ENCODE measurements at places on chromosomes 16 and 17.

DNA sequence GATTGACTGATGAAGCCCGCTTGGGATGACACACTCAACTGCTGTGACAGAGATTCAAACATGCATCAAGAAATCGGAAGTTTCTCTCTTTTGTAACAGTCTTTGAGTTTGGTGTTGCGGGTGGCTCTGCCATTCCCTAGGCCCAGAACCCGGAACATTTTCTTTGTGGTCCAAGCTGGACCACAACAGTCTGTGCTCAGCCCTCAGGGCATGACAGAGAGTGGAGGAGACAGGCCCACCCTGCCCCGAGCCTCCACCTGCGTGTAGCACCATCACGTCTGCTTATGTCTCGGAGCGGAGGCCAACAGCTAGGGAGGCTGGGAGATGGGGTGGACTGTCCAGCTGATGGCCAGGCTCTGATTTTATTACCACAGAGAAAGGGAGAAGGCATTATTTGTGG is 64.5 kb downstream of the SHISA6 start:
- no peak for DNase-seq

GRCh38 chr17:57260325-57261083 is 4.2 kb downstream of the MSI2 start:
- no peak for DNase-seq

DNA sequence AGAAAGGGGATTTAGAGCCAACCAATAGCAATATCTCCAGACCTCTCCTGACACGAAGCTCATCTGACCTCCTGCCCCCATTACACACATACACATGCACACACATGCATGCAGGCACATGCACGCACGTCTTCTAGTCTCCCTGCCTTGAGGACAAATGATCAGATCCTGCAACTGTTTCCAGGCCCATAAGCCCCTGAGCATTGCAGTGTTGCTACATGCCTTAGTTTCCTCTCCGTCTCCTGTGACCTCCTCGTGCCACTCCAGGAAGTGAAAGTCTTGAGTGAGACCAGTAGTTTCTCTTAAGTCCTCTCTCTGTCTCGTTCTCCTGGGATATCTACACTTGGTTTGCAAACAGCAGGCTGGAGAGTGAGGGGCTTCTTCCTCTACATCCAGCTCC is 8.2 kb downstream of the CIITA start:
- no peak for DNase-seq

DNA sequence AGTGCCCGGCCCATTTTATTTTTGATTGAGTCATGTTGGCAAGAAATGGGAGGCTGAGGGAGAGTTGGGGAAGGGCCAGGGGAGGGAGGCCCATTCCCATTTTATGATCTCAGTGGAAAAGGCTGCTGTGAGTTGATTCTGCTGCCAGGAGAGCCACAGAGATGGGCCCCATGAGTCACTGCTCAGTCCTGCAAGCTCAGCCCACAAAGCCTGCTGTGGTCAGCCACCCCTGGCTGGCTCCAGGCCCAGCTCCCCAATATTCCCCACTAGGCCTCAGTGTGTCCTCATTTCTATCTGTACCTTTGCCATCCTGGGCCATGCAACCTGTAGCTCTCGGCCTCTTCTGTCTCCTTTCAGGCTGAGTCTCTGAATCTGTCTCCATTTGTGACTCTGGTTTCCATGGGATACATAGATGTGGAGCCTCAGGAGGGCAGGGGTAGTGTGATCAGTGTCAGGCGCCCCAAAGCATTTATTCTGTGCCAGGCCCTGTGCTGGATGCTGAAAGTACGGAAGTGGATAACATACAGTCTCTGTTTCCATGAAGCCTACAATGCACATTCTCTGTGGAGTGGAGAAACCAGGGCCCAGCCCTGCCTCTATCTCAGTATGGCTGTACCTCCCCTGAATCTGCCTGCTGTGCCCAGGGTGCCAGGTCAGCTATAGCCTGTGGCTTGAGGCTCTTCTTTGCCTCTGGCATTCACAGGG is 1.9 kb upstream of the PLEKHG4 start:
- DNase-seq = no peak

- no peak for DNase-seq
Measured at GRCh38 chr17:13171790-13172189, 154.0 kb upstream of the ELAC2 start.

- DNase-seq = peak; percentile 90
Measured at GRCh38 chr17:49910094-49910857, 58.7 kb upstream of the DLX4 start.

- DNase-seq = no peak
Measured at GRCh38 chr16:21179126-21179982, 20.9 kb downstream of the LDAF1 start.

DNA sequence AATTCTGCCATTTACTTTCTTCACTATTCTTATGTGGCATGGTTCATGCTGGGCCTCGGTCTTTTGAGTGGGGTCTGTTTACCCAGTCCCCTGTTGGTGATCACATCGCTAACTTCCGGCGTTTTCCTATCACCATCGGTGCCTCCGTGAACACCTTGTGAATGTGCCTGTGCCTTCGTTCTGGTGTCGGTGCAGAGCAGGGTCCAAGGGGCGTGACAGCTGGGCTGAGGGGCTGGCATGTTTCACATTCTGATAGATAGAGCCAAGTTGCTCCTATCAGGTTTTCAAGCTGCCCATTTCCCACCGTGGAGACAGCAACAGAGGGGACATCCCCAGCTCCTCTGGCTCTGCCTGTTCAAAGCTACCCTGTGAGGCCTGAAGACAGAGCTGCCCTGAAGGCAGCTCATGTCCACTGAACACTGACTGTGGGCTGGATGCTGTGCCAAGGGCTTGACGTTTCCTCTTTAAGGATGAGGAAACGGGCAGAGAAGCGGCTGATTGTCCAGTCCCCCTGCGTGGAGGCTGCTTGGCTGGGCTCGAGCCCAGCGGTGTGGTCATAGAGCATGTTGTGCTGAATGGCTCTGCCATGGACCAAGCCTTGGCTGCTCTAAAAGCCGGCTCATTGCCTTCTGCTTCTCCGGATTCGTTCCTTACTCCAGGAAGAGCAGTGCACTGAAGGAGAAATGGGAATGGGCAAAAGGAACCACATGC is 17.0 kb downstream of the DHODH start:
- DNase-seq = no peak

GRCh38 chr16:83676086-83676485 is 131.7 kb upstream of the HSBP1 start:
- DNase-seq = no peak

DNA sequence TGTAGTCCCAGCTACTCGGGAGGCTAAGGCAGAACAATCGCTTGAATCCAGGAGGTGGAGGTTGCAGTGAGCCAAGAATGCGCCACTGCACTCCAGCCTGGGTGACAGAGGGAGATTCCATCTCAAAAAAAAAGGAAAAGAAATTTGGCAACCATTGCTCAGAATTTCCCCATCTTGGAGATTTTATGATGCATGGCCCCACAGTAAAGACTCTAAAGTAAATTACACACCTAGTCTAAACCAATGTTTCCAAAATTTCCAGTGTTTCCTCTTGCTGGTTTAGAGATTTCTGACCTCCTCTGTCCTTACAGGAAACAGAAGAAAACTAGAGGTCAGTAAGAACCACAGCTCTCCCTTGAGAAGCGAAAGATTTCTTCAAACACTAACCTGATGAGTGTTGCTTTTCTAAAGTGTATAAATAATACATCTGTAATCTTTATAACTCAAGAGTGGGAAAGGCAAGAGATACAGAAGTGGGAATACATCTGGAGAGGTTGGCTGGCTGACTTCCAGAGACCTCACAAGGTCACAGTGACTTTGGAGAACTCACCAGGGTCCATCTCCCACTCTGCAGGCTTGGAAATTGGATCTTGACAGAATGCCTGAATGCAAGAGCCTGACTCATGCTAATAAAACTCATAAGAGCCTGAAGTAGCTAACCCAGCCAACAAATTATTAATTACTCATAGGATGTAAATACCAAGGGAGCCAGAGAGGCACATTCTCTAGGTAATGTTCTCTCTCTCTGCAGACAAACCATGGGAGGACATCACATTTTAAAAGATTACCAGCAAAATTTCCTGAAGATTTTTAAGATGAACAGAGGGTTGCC is 8.8 kb downstream of the ADAT1 start:
- no peak for DNase-seq

- no peak for DNase-seq
Measured at GRCh38 chr16:2468233-2468724, 2.8 kb upstream of the NTN3 start.

GRCh38 chr17:1571341-1571704 is 8.7 kb upstream of the PITPNA start:
- no peak for DNase-seq

- DNase-seq = no peak
Measured at GRCh38 chr17:40501499-40501911, at the start of gene TNS4. TNS4 (minus strand) TSS chr17:40501623; CDS start chr17:40496425, 5,198 bp downstream.

GRCh38 chr16:74226338-74226954 is 70.2 kb upstream of the PSMD7 start:
- no peak for DNase-seq

- peak; percentile 84 for DNase-seq
Measured at GRCh38 chr17:1746975-1747543, 4.4 kb downstream of the SERPINF2 start.

DNA sequence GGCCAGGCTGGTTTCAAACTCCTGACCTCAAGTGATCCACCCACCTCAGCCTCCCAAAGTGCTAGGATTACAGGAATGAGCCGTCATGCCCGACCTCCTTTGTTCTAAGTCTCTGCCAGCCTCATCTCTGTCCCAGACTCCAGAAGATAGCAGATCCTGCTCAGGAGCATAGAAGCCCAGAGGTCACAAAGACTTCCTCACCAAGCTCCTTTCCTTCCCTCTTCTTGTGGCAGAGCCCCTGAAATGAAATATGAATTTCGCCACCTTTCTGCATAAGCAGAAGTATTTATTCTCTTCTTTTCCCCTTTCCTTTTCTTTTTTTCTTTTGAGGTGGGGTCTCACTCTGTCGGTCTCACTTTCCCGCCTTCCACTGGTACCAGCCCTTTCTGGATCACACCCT is 11.5 kb upstream of the PIPOX start:
- DNase-seq = no peak

DNA sequence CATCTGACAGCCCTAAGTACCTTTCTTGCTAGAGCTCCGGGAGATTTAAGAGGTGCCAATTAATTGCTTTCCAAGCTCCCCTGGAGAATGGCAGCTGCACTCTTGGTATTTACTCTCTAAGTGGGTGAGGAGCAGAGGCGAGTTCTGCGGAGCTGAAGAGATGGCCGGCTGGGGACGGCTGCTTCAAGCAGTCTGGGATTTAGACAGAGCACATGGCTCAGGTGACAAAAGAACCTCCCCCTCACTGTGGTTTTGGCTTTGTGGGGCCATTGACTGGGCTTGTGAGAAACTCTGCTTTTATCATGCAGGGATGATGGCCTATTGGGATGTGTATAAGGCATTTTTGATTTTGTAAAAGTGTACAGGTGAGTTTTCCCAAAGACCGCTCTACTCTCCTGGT is 239.3 kb upstream of the EEF2KMT start:
- no peak for DNase-seq

GRCh38 chr16:2712546-2712945 is 7.5 kb downstream of the PRSS27 start:
- no peak for DNase-seq

DNA sequence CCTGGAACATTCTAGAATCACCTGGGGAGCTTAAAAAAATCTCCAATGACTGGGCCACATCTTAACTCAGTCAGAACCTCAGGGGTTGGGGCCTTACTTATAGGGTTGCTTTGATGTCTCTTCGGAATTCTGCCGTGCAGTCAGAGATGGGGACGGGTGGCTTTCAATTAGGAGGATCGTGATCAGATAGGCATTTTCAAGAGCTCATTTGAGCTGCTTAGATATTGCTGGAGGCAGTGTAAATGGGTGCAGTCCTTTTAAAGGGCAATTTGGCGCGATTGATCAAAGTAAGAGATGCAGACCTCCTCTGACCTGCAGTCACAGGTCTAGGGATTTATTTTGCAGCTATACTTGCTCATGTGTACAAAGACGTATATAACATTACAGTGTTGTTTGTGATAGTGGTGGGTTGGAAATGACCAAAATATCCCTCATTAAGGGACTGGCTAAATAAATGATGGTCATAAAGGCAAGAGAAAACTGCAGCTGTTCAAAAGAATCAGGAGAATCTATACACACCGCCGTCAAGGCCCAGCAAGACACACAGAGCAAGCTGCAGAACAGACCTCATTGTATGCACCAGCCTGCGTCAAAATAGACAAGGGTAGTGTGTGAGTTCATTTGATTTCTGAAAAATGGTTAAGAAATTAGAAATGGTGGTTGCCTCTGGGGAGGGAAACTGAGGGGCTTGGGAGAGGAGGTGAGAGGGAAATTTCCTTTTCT is 6.3 kb upstream of the KCNG4 start:
- no peak for DNase-seq

DNA sequence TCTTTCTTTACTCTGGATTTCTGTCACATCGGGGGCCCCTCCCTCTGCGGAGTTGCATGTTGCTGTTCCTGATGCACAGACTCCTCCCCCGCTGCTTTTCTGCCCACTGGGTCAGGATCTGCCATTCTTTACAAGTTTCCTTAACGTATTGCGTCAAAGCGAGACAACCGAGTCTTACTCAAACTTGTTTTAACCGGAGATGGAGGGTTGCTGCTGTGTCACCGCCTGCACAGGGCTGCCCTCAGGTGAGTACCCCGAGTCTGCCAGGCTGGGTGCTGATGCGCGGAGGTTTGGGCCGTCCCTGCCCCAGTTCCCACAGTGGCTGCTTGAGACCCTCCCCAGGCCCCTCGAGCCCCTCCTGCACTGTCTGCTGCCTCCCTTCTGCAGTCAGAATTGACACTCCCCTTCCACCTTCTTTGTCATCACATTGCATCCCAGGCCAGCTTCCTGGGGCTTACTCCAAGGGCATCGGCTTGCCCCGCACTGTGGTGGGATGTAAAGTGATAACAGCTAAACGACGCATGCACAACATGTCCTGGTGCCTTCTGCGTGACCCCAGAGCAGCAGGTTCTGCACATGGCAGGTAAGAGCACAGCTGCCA is 19.3 kb downstream of the CARHSP1 start:
- no peak for DNase-seq
